Urothelium cell line (cell line): ENCODE measurements at places on chromosomes 7 and 10.
A peak's percentile ranks its signal among the peaks of the same experiment; 100 is the strongest.

GRCh38 chr10:10156917-10157600 is 860.6 kb upstream of the CELF2 start:
- DNase-seq, result no peak

DNA sequence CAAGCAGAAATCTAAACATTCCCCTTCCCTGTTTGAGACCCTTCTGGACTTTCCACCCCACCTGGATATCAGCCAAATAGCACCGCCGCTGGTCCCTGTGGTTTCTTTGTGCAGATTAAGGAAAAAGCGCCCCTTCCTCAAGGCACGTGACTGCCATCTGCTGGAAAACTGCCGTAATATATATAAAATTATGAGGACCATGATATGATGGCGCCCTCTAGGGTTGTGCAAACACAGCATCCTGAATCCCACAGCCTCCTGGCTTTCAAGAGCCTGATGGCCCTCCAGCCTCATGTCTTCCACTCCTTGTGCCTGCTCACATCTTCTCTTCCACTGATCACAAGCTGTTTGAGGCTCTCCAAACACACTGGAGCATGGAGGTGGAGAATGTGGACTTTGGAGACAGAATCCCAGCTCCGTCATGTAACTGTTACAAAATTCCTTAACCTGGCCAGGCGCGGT is 121.3 kb downstream of the MYL10 start:
- peak; percentile 85 for DNase-seq

GRCh38 chr10:62044566-62044965 is 143.1 kb downstream of the ARID5B start:
- DNase-seq, result no peak

DNA sequence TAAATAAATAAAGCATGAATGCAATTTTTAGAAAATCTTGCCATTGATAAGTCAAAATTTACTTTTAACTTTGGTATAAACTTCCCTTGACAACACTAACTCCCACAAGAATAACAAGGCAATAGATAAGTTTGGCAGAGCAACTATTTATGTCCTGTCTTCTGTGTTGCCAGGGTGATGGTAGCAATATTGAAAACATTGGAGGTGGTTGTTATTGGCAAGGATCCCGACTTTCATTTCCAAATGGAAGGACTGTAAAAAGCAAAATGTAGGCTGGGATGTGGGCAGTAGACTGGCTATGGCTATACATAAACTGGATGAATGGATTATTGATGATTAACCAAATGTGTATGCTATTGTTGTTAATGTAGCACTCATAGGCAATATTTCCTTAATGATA is 134.9 kb upstream of the CACNA2D1 start:
- DNase-seq, result no peak

- peak; percentile 57 for DNase-seq
Observed at GRCh38 chr10:62231371-62231770, 37.3 kb downstream of the RTKN2 start.
